Stimulated activated CD8-positive, alpha-beta memory T cell treated with anti-CD3 and anti-CD28 coated beads, Interleukin-7, amount 100 ng/mL, for 4 hours (primary cell): ENCODE measurements at places on chromosomes 1 and 21.

DNA sequence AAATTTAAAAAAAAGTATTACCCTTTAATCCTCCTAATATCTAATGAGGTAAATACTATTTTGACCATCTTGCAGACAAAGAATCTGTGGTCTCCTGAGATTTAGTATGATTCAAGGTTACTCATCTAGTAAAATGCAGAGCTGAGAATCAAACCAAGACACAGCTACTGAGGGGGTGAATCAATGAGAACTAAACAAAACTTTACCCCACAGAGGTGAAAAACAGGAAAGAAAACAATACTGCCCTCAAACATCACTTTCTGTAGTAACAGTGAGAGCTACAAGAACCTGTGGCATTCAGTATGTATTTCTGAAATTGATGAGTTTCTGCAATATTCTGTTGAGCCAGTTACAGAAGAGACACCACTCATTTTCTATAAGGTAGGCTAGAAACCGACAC is 85.1 kb downstream of the JAK1 start:
- DNase-seq, result no peak

- no peak for DNase-seq
These were observed 130.6 kb downstream of the PTPN14 start for GRCh38 chr1:214420833-214421232.

- no peak for DNase-seq
These were observed 27.1 kb downstream of the RIMS3 start for GRCh38 chr1:40638097-40639036.

DNA sequence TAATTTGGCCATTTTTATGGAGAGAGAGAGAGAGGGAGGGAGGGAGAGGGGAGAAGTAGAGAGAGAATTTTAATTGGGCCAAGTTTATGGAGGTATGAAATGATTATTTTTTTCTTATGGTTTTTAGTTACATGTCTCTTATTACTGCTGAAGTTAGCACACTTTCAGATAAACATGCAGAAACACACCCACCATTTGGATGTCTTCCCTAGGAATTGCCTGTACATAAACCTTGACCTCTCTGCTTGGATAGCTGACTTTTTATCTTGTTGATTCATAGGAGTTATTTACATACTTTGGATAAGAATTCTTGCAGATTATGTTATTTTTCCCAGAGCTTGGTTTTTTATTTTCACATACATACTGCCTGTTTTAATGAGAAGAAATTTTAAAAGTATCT is 310.2 kb upstream of the ADAMTS5 start:
- DNase-seq, result no peak

DNA sequence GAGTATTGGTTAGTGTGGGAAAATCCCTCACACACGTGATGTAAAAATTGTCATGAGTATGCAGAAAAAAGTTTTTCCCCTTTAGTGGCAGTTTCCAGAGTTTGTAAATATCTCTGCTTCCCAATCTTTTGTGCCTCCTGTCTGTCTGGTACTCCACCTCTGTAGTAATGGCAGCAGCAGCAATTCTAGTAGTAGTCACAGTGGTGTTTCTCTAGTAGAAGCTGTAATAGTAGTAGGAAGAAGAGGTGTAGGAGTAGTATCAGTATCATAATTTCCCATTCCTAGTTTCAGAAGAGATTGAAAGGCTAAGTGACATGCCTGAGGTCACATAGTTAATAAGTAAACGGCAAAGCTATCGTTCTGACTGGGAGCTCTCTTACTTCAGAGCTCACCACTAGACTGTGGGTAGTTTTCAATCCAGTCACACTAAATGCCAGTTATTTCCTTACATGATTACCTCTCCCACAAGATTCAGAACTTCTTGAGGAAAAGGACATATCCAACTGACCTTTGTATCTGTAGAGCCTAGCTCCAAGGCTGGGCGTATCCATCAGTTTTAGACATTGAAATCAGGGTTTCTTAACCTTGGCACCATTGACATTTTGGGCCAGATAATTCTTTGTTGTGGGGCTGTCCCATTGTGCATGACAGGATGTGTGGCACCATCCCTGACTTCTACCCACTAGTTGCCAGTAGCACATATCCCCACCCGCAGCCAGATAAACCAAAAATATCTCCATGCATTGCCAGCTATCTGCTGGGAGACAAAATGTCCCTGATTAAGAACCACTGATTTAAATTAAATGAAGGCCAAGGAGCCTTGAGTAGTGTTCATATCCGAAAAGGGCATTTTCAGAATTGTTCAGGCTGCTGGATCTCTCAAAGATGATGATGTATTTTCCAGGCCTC is 135.9 kb downstream of the FGGY start:
- DNase-seq, result no peak

DNA sequence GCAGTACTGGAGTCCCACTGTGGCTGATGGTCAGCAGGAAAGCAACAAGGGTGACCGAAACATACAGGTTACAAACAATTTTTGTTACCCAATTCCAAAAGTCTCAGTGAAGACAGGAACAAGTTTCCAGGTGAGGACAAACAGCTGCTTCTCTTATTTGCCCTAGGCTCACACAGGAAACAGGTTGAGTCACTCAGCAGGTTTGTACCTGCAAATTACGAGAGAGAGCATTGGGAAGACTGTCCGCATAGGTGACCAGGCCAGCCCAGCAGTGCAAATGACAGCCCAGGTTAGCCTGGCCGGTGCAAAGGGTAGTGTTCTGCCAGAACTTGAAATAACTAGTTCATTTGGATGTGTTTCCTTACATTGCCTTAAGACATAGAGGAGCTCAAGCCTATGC is 40.0 kb upstream of the DSCAM start:
- DNase-seq, result no peak

DNA sequence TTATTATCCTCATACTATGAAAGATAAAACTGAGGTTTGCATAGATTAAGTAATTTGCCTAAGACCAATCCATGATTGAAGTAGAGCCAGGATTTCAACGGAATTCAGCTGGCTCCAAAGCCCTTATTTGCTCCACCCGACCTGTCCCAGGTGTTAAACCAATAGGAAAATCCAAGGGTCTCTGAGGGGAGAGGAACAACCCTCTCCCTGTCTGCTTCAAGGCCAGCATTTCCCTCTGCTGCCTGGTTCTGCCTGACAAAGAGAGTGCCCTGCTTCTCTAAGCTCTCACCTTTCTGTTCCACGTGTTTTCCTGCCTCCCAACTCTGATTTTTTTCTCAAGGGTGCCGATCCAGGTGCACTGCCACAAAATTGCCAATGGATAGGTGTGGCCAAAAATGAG is 127.4 kb downstream of the UBE2U start:
- no peak for DNase-seq

DNA sequence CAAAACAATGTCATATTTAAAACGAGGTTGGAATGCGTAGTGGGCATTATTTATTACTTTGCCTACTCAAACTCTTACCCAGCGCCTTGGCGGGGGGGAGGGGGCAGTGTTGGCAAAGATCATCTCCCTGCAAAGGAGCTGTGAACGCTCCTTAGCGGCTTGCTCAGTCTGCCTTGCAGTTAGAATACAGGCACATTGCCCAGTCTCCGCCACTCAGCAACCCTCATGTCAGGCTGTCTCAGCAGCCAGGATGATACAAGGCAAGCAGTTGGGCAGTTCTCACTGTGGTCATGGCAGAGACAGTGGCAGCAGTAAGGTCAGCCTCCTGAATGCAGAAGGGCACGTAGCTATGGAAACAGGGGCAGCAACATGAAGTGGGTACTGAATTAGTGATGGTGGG is 170.4 kb upstream of the KCNK2 start:
- DNase-seq, result no peak

DNA sequence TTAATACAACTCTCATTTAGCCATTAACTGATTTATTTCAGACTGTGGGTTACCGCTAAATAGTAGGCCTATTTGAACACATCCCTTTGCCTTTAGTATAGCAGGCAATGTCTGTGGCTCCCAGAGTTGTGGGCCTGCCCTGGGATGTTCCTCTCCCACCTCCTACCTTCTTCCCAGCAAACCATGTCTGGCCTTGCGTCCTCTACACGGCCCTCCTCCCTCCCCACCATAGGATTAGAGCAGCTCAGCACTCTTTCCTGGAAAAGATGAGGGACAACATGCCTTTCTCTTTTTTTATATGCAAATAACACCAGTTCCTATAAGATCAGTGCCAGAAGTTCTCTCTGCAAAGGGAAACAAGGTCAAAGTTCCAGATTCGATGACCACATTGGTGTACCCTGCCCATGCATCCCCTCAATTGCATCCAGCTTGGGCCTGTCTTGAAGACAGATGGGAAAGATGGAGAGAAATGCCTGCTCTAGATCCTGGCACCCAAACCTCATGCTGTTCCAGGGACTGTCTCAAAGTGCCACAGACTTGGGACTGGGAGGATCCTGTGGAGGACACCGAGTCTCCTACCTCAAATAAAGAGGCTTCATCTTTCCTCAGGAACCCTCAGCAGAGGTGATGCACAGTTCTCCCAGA is 57.2 kb downstream of the CD46 start:
- DNase-seq, result no peak

- DNase-seq, result no peak
These were observed 9.9 kb downstream of the RPS27 start for GRCh38 chr1:154000420-154000819.

GRCh38 chr1:215830226-215830810 is 263.2 kb downstream of the KCTD3 start:
- DNase-seq, result no peak

DNA sequence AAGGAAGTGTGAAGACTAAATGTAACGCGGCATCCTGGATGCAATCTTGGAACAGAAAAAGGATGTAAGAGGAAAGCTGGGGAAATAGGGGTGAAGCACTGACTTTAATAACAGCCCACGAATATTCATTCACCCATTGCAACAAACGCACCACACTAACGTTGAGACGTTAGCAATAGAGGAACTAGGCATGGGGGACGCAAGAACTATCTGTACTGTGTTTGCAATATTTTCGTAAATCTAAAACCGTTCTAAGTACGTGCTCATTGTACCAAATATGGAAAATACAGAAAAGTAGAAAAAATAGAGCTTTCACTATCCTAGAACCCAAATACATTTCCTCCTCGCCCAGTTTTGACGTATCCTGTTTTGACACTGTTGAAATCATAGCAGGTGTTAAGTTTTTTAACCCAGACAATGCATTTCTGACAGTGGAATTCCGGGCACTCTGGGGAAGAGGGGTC is 3.9 kb downstream of the LAPTM5 start:
- no peak for DNase-seq

GRCh38 chr1:201889090-201889968 is 631 bp downstream of the SHISA4 start:
- no peak for DNase-seq

- DNase-seq, result no peak
These were observed 149.0 kb downstream of the IGSF21 start for GRCh38 chr1:18256282-18257235.

DNA sequence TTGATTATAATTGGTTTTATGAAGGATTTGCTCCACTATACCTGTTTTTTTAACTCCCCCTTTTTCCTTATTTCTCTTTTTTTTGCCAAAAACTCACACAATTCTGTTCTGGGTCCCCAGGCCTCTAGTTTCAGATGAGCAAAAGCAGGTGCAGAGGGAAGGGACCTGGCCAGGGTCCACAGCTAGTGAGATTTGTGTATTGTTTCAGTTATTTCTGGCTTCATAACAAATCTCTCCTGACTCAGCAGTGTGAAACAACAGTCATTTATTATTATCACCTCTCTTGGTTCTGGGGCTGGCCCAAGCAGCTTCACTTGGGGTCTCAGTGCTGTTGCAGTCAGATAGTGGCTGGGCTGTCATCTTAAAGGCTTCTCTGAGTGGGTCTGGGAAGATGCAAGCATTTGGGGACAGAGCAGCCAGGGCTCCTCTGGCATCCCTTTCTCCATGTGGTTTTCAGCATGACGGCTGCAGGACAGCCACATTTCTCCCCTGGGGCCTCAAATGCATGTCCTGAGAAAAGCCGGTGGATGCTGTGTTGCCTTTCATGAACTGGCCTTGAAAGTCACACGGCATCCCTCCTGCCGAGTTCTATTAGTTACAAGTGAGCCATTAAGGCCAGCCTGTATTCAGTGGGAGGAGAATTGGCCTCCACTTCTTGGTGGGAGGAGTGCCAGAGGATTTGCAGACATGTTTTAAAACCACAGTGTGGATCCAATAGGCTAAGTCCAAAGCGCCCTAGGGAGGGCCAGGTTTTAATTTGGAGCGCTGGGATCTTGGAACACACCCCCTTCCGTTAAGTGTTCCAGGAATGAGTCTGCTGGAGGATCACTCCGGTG is 137.1 kb downstream of the CAMTA1 start:
- no peak for DNase-seq

- no peak for DNase-seq
These were observed 839.4 kb upstream of the ADGRL4 start for GRCh38 chr1:79845936-79846335.

- DNase-seq, result no peak
These were observed 434 bp downstream of the EVA1B start for GRCh38 chr1:36322786-36323635.

DNA sequence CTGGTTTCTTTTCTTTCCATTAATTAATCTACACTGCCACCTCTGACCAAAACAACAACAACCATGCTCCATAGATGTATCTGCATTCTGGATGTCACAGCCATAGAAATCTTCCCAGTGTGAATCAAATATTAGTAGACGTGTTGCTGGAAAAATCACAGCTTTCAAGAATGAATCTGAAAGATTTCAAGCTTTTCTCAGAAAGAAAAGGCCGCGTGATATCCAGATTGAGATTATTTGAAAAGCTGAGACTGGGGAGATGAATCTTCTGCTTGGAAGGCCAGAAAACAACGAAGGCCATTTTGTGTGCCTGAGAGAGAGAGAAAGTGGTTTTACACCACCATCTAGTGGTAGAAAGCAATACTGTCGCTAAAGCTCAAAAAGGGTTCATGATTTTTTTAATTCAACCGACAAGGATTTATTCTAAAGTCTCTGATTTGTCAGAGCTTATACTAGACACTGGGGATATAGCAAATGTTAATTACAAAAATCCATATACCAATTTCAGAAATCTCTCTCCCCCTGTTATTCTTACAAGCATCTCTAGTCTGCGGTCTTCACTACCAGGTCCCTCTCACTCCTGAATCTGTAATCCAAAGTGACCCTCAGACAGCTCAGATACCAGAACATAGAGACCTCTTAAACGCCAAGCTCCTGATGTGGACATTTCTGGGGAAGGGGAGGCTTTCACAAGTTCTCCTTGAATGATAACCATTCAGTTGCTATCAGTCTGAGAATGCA is 87.5 kb upstream of the SGIP1 start:
- no peak for DNase-seq

DNA sequence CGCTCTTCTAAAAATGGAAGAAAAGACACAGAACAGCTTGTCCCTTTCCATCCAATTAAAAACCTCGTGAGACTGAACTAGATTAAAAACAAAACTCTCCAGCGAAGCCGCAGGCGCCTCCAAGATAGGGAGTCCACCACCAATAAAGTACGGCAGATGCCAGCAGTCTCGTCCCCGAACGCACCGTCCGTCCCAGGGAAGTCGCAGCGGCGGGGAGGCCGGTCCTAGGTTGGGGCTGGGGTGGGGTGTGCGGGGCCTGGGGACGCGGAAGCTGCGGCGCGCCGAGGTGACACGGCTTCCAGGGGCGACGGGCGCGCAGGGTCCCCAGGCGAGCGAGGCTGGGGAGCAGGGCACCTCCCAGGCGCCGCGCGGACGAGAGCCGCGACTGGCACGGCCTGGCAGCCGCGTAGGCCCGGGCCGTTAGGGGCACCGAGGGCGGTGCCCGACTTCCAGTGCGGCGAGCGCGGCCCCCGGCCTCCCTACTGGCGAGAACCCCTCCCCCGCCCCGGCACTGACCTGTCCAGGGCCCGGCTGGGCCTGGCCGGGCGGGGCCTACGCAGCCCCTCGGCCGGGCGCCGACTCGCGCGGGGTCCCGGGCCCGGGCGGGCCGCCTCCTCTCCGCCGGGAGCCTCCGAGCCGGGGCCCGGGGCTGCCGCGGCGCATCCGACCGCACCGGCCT is 28.3 kb upstream of the A3GALT2 start:
- no peak for DNase-seq

- DNase-seq, result no peak
These were observed 84.8 kb downstream of the CD58 start for GRCh38 chr1:116485976-116486375.

- no peak for DNase-seq
These were observed 227 bp downstream of the NBL1 start for GRCh38 chr1:19644395-19644680.
